ENCODE measurements at places on chromosomes 2 and 18.

- no peak for DNase-seq
These were observed 101.2 kb downstream of the DGKD start for GRCh38 chr2:233455491-233455890.

GRCh38 chr2:236693531-236693930 lies 123.9 kb downstream of the ACKR3 start:
- DNase-seq = no peak

GRCh38 chr2:152646264-152646663 lies 71.0 kb downstream of the PRPF40A start:
- no peak for DNase-seq

DNA sequence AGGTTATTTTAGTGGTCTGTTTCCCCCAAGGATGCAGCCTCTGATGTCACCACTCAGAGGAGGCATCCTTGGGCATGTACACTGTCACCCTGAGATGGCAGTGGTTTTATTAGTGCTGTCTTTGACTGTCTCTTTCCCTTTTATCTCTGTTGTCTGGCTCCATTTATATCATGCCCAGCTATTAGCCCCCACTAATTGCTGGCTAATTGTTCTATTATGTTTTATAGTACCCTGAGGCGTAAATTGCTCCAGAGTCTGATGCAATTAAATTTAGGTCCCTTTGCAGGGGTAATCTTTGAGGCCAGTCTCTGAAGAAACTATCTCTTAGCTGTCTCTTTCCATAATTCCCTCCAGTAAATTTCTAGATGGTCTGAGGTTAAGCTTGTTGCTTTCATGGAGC lies 301.0 kb upstream of the KLHL29 start:
- no peak for DNase-seq

- no peak for DNase-seq
These were observed 91.3 kb upstream of the ZFP36L2 start for GRCh38 chr2:43317680-43318079.

DNA sequence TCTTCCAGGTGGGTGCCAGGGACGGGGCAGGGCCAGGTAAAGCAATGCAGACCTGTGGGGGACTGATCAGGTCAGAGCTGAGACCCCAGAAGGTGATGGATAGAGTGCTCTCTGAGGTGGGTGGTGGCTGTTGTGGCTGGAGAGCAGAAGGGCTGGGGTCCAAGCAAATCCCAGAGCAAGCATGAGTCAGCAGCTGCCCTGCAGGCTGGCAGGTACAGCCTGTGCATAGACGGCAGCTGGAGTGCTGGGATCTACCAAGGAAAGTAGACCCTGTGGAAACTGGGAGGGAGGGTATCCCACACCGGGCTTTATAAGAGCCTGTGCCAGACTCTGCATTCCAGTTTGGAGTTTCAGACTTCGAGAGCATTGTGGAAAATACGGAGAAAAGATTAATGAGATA lies 663 bp downstream of the TRIM54 start:
- no peak for DNase-seq

DNA sequence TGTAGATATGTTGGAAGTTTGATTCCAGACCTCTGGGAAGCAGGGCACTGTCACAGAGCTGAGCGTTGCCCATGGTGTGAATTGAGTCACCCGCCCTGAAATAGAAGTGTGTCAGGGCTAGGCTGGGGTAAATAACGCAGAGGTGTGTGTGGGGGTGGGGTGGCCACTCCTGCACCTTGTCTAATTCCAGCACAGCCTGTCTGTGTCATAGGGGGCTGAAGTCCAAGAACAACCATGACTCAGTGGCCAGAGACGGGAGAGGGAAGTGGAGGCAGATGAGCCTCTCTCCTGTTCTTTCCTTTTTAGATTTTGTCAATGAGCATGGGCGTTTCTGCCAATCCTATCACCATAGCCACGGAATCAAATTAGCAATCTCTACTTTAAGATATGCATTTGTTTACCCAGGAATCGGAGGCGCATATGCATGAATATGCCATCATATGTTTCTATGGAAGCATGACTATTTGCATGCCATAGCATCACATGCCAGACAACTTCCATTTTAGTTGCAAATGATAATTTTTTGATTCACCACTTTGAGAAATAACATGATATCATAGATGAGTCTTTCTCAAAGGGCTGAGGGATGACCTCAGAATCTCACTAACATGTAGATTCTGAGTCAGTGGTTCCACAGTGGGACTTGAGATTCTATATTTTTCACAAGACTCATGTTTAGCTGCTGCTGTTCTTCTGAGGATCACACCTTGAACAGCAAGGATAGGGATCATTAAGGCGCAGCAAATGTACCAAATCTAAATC lies 852.9 kb downstream of the DCDC2C start:
- DNase-seq = no peak

DNA sequence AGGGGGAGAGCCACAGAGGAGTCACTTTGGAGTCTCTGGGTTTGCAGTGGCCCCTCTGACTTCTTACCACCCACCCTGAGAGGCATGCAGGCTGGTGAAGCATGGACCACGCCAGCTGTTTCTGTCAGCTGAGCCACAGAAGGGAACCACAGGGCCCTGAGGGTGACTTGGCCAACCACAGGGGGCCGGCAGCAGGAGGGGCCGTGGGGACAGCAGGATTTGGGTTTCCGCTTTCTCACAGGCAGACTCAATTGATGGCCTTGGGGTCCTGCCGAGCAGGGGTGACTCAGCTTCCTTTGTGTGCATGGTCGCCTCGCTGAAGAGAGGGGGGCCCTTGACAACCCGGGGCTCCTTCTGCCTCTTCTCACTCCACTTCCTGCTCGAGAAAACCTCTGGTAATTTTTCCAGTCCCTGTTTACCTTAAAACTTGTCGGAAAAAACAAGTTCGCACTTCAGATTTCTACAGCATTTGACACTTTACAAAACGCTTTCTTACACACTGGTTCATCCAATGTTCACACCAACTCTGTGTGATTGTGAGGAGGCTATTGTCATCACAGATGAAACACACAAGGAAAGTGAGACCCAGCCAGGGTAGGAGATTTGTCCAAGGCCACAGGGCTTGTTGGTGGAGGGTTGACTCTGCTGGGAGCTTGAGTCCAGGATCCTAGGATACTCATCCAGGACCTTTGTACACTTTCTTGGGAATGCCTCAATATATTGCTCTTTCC lies 311.2 kb downstream of the LPIN1 start:
- peak; percentile 41 for DNase-seq

DNA sequence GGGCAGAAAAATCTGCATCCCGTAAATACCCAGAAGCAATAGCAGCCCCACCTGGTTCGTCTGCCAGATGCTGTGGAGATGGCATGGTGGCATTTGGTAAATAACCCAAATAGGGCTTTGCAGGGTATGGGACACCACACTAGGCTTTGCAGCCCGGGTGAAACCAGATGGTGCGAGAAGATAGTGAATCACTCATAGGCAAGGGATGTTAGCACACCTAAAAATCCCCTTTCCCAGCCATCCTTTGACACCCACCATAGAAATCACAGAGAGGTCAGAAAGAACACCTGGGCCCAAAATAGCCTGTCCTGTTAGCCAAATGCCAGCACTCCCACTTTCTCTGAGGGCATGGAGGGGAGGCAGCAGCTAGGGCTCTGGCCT lies 47.6 kb downstream of the BCL11A start:
- DNase-seq = no peak

DNA sequence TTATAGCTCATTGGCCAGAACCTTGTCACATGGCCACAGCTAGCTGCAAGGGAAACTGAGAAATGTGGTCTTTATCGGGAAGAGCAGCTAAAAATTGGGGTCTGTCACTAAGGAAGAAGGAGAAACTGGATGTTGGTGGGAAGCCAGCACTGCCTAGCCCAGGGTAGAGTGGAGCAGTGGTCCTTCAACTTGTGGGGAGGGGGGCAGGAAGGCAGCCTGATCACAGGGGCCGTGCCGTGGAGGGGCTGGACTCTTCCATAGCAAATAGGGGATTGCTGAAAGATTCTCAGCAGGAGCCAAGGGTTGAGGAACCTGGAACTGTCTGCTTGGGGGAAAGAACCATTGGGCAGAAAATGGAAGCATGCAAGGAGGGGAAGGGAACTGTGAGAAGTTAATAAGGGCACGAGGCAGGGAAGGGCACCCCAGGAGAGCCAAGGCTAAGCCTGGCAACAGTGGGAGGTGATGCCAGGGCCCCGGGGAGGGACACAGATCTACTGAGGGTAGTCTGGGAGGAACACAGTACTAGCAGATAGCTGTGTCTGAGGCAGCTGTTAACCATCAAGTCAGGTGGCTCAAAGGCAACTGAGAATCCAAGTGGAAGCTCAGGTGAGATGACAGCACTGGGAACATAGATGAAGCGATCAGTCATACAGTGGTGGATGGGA lies 5.9 kb upstream of the NEURL3 start:
- DNase-seq = no peak

DNA sequence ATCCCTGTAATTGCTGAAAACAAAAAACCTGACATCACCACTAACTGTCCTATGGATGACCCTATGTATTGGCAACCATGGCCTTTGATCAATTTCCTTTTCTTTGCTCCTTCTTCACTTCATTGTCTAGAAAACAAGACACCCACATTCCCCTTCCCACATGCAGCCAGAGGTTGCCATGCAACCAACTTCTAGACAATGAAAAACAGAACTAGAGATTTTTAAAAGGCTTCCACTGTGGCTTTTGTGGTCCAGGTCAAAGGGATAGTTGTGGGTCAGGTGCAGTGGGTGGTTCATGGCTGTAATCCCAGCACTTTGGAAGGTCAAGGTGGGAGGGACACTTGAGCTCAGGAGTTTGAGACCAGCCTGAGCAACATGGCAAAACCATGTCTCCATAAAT lies 139.3 kb upstream of the DOK6 start:
- DNase-seq = no peak

DNA sequence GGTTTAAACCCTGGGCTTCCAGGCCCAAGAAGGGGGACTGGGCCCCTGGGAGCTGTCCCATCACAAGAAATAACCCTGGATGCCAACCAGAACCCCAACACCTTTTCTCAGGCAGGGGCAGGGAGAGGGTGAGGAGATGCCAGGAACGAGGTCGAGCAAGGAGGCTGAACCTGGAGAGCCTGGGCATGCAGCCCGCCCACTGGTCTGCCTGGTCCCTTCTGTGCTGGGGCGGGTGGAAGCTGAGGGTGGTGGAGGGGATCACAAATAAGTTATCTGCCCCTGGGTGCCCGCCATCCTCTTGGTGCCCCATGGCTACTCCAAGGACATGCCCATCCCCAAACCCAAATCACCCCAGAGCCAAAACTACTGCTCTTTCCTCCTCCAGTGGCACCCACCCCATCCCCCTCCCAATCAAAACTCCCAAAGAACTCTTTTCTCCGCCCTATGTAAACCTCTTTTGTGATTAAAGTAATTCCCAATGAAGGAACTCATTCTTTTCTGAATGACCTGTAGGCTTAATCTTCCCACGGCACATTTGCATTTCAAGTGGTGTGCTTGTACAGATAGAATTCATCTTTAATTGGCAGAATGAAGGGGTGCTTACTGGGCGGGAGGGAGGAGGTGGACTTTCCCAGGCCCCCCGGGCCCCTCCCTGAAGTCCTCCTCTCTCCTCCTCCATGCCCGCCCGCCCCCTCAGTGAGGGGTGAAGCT lies 47.9 kb downstream of the EFR3B start:
- no peak for DNase-seq

DNA sequence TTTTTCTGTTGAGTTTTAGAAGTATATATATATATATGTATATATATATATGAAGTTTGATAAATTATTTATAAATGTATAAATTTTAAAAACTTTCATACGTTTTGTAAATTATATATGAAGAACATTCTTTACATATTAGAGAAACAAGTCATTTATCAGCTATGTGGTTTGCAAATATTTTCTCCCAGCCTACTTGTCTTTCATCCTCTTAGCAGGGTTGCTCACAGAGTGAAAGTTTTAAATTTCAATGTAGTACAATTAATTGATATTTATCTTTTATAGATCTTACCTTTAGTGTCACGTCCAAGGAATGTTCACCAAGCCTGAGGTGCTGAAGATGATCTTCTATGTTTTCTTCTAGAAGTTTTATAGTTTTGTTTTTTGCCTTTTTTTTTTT lies 78.3 kb upstream of the HS6ST1 start:
- no peak for DNase-seq

DNA sequence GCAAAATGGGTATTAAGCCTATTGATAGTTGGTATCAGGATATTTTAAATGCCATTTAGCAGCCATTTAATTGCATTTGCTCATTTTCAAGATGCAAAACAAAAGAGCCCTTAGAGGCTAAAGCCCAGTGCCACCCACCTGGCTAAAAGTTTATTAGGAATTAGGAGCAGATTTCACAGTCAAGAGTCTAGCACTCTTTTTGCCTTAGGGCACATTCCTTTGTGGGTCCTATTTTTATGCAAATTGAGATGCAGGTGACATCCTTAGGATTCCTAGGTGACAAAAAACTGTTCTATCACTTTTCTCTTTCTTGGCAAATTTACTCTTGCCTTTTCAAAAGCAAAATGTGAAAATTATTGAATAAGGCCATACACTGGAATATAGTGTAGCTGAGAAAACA lies 42.0 kb downstream of the CTNNA2 start:
- no peak for DNase-seq

DNA sequence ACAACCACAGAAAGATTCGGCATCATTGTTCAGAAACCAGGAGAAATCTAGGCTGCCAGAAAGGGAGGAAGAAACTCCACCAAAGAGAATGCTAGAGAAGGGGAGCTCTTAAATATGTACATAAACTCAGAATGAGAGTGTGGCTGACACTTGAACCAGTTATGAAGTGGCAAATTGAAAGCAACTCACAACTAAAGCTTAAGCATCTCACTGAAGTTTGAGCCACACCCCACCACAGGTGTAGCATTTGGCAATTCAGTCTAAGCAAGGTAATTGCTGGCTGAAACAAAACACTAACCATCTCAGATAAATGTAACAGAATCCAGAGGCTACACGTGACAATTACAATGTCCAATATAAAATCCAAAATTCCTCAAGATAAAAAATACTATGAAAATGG lies 168.4 kb downstream of the DOK6 start:
- DNase-seq = no peak

- no peak for DNase-seq
These were observed 43.0 kb upstream of the KCNF1 start for GRCh38 chr2:10868465-10869314.

DNA sequence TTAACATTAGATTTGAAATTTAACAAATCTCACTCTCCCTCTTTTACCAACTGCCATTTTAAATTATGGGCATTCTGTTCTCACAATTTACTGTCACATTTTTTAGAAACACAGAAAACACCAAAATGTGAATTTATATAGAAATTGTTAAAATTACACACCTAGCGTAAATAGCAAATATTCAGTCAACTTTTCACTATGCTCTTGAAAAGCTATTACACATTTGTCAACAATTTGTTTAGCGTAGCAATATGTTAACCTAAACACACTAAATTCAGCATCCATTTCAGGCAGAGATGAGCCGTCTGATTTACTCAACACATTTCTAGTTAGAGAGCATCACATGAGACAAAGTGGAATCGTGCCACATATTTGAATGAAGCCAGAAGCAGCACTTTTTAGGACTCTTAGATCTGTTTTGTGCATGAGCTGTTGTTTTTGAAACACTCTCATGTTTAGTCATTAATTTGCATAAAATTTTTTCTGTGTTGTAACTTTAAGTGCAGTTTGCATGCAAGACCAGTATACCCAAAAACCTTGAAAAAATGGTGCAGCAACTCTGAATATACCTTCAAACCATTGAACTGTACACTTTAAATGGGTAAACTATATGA lies 8.2 kb downstream of the TTC32 start:
- no peak for DNase-seq

Data from transverse colon (tissue), 4 donors.